RWPE1 (cell line): ENCODE measurements at places on chromosomes 5 and 9.

- peak; percentile 31 for DNase-seq
Observed at GRCh38 chr5:43078956-43079355, 38.8 kb upstream of the ANXA2R start.

GRCh38 chr5:128213340-128213739 is 129.8 kb downstream of the SLC12A2 start:
- peak; percentile 64 for DNase-seq

GRCh38 chr5:60903356-60903755 is 41.5 kb downstream of the ERCC8 start:
- no peak for DNase-seq

DNA sequence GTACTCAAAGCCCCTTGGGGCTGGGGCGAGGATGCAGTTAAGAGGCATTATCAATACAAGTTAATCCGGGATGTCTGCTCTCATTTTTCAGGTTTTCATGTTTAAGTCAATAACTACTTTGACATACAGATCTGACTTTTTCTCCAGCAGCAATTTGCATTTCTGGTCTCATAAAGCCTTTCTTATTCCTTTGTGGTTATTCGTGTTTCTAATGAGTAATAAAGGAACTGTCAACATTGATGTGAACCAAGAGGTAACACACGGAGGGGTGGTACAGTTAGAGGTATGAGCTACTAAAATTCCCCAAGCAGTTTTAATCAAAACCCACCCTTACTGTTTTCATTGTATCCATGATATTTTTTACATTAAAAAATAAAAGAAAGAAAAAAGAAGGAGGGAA is 138.0 kb upstream of the NFIB start:
- DNase-seq, result no peak

- no peak for DNase-seq
Observed at GRCh38 chr9:101625876-101626275, 31.1 kb upstream of the PPP3R2 start.

DNA sequence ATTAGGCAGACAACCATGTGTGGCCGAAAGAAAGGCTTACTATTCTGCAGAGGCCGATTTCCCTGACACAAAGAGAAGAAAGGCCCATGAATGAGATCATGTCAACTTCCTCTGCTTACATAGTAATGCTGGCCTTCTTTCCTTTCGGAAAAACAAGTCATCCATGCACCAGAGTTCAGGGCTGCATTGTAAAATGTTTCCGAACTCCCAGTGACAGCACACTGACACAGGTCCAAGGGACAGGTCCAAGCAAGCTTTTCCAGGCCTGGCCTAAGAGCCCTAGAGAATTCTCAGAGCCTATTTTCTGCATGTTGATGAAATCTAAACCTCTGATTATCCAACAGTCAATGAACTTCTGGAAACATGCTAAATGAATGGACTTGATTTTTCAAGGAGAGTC is 140.9 kb downstream of the ZNF608 start:
- no peak for DNase-seq

DNA sequence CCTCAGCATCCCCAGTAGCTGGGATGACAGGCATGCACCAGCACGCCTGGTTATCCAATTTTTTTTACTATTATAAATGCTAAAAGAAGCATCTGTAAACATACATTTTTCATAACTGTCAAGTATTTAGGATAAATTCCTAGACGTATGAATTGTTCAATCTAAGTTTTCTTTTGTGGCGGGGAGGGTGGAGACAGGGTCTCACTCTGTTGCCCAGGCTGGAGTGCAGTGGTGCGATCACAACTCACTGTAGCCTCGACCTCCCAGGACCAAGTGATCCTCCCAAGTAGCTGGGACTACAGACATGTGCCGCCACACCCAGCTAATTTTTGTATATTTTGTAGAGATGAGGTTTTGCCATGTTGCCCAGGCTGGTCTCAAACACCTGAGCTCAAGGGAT is 52.2 kb downstream of the NR6A1 start:
- DNase-seq, result no peak

DNA sequence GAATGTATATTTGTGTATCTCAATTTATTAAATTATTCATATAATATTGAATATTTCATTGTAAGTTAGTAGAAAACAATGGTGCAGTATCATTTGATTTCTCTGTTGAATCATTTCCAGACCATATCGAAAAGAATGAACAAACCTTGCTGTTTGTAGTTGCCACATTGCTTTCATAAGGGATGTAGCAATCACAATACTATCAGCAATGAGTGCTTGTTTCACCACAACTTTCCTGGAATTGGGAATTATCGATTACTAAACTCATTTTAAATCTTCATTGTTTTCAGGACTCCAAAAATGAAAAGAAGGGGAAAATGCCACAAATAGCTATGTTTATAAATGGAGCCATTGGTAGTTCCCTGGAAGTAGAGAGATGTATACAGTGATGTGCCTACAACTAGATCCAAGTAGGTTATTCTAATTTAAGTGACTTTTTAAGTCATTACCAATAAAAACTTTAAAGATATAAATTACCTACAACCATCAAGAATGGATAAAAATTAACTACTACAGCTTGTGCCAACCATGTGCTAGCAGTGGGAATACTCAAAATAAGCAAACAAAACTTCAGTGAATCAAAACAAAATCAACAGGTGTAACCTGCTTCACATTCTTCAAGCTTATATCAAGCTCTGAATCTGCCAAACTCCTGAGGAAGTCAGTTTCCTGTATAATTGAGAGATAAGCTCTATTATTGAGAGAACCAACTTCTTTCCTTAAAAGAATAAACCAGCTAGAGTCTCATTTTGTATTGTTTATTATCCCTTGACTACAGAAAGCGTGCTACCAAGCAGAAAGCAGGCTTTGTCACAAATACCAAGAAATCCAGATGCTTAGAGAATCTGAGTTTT is 358.6 kb downstream of the ADGRV1 start:
- no peak for DNase-seq

GRCh38 chr5:77867914-77868313 is 91.8 kb upstream of the TBCA start:
- DNase-seq, result no peak

DNA sequence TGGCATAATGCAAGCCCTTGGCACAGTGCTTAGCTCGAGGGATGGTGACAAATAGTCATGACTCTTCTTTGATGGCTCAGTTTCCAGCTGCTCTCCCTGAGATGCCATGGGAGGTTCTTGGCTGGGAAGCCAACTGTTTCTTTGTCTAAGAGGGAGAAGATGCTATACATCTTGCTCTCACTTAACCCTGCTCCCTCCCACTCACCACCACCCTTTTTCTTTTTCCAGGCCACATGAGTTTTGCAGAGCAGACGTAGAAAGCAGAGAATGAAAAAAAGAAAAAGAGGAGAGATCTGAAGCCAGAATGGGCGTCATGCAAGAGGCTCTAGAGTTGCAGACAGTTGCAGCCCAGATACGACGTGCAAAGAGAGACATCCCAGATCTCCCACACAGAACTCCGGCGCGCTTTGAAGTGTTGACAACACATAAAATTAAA is 160.5 kb downstream of the FGF18 start:
- no peak for DNase-seq

DNA sequence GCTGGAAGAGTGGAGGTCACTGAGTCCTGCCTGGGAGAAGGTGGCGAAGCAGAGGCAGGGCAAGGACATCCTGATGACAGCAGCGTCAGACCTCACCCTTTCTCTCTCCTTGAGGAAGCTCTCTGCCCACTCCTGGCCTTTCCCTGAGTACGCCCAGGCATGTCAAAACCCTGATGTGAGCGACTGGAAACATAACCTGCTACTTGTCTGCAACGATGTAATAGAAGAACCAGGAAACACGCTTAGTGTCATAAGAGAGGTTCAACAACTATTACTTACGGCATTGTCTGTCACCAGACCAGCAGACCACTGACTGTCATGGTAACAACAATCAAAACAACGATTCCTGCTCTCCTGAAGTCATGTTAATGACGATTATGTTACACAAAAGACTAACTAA is 152.4 kb downstream of the ACTL7B start:
- DNase-seq, result no peak

DNA sequence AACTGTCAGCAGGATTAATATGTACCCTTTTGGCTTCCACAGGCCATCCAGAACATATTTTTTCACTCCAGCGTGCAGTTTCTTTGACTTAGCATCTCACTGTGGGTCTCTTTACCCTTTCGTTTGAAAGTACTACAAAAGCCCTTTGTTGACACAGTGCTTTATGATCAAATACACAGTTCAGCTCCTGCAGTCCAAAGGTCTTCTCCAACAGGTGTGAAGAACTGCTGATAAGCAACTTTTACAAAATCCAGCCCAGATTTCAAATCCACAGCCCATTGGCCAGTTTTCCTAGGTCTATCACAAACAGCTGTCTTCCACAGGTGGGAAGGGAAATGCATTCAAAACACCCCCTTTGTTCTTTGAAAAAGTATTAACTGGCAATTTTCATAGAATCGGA is 54.8 kb downstream of the MYO10 start:
- no peak for DNase-seq

- DNase-seq, result peak; percentile 46
Observed at GRCh38 chr9:134992755-134993124, 75.0 kb upstream of the FCN1 start.

DNA sequence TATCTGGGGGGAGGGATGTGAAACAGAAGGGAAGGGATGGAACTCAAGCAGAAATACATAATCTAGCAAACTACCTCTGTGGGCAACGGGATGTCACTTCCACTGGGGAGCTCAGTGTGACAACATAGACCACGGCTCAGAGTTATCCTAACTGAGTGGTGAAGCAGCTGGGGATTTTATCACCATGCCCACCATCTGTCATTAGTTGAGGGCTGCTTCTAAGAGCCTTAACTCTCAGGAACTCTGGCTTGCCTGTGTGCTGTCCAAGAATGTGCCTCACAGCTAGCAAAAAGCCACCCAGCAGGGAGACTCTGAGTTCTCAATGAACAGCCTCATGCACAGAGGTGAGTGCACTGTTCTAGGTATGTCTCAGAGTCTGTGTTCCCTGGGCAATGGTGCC is 90.6 kb upstream of the CXCL14 start:
- no peak for DNase-seq

- peak; percentile 1 for DNase-seq
Observed at GRCh38 chr9:10062629-10063395, 550.0 kb downstream of the PTPRD start.
